ENCODE measurements at places on chromosomes 7 and 10.

GRCh38 chr7:84238596-84238995 is 44.0 kb upstream of the SEMA3A start:
- no peak for DNase-seq

DNA sequence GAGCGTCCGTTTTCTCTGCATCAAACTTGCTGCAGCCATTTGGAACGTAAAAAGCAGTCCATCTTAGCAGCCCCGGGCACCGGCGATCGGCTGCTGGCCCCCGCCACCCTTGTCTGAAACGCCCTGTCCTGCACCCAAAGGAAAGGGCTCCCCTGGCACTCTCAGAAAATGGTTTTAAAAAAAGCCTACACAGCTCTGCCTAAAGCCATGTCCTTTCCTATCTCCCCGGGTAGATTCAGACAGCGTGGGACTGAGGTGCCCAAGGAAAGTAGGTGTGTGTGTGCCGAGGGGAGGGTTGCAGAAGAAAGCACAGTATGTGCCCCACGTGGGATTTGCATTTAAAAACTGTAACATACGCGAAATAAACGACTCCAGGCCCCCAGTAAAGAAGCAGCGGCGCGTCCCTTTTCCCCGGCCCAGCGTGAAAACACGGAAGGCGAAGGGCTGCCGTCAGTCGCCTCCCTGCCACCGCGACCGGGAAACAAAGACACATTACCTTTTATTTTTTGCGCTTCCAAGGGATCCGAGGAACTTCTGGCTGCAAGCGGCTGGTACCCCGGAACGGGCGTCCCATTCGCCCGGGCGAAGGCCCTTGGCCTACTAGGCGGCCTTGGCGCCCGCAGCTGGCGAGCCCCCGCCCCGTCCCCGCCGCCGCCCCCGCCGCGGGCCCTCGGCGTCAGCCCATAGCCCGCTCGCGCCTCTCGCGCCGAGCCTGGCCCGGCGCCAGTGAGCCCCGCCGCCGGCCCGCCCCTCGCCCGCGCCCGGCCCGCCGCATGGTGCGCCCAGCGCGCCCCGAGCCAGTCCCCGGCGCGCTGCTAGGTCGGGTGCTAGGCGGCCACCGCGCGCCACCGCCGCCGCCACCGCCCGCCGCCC is 304.6 kb downstream of the PRPF18 start:
- peak; percentile 80 for DNase-seq

DNA sequence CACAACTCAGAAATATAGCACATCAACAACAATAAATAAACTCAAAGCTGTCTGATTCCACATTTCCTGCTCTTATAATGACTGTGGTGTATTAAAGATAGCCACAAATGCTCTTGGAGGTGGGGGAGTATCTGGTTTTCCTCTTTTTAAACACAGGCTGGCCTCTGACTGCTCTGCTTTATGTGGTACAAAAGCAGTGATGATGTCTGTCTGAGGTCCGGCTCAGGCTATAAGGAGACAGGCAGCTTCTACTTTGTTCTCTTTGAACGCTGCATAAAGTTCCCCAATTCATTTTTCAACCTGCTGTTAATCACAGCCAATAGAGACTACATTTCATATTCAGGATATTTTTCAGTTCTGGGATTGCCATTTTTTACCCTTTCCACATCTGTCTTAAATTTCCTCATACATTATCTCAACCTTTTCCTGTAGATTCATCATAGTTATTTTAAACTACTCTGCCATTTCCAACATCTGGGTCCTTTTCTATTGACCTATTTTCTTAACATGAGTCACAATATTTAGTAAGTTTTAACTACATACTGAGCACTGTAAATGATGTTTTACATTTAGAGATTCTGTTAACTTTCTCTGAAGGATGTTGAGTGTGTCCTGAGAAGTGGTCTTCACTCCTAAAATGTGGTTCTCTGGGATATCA is 64.9 kb downstream of the CRPPA start:
- DNase-seq, result no peak

- no peak for DNase-seq
Measured at GRCh38 chr7:18610331-18610948, 114.9 kb downstream of the HDAC9 start.

GRCh38 chr10:70930263-70931000 is 42.1 kb upstream of the PCBD1 start:
- no peak for DNase-seq

GRCh38 chr7:17411922-17412321 is 113.5 kb downstream of the AHR start:
- no peak for DNase-seq

DNA sequence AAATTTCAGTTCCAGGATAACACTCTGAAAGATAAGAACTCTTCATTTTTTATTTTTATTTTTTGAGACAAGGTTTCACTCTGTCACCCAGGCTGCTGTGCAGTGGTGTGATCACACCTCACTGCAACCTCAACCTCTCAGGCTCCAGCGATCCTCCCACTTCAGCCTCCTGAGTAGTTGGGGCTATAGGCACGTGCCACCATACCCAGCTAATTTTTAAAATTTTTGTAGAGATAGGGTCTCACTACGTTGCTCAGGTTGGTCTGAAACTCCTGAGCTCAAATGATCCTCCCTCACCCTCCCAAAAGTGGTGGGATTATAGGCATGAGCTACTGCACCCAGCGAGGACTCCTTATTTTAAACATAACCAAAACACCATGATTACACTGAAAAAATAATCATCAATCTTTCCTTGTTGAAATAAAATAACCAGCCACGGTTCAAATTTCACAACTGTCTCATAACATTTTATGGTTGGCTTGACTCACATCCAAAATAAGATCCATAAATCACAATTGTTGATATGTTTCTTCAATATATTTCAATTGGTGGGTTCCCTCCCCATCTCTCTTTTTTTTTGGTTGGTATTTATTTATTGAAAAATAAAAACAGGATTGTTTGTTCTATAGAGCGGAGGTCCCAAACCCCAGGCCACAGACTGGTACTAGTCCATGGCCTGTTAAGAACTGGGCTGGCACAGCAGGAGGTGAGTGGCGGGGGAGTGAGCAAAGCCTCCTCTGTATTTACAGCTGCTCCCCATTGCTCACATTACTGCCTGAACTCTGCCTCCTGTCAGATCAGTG is 60.1 kb upstream of the FAM171A1 start:
- DNase-seq, result no peak

GRCh38 chr7:2272031-2272430 is 30.0 kb downstream of the NUDT1 start:
- DNase-seq, result no peak

DNA sequence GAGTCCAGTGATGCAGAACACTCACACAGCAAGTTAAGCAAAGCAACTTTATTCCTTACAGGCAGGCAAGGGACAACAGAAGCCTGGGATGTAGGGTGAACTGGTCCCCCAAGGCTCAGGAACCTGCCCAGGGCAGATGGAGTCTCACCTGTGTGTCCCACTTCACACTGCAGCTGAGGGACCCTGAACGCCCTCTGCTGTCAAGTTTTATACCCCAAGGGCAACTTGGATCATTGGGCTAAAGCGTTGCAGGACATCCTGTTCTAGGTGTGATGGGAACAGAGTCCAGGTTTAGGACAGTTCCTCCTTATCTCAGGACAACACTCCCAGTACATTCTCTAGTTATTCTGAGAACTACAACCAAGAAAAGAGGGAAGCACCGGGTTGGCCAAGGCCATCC is 49.5 kb upstream of the ZNF746 start:
- DNase-seq, result no peak

GRCh38 chr10:114334301-114334700 is 70.0 kb downstream of the AFAP1L2 start:
- DNase-seq, result no peak

DNA sequence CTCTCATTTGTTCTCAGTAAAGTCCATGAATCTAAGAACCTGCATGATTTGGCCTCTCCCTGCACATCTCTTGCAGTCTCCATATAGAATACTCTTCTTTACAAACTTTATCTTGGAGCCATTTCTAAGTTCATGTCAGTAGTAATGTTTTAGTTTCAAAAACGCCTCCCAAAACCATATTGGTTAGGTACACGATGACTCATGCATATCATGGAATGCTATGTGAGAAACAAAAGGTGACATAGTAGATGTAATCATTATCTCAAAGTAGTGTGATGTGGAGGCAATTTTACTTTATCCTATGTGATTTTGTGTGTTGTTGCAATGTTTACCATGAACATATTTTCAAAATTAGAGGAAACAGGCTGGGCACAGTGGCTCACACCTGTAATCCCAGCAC is 520.7 kb downstream of the KCNMA1 start:
- DNase-seq, result no peak

GRCh38 chr7:141361479-141361878 is 189.7 kb upstream of the AGK start:
- DNase-seq, result no peak

GRCh38 chr7:130901209-130901783 is 167.3 kb upstream of the KLF14 start:
- no peak for DNase-seq

DNA sequence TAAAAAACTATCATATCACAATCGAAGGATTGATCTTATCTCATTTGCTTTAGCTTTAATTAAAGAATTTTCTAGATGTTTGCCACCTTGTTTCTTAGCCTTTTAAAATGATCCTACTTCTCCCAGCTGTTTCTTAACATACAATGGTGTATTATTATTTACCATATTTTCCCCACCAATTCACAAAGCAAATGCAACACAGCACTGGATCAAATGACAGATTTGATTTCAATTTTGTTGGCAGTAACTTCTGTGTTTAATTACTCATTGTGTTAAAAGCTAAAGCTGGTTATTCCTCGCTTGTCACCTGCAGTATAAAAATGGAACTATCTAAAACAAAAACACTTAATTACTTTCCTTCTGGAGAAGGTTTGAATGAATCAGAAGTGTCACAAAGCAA is 19.6 kb downstream of the SVIL start:
- no peak for DNase-seq

DNA sequence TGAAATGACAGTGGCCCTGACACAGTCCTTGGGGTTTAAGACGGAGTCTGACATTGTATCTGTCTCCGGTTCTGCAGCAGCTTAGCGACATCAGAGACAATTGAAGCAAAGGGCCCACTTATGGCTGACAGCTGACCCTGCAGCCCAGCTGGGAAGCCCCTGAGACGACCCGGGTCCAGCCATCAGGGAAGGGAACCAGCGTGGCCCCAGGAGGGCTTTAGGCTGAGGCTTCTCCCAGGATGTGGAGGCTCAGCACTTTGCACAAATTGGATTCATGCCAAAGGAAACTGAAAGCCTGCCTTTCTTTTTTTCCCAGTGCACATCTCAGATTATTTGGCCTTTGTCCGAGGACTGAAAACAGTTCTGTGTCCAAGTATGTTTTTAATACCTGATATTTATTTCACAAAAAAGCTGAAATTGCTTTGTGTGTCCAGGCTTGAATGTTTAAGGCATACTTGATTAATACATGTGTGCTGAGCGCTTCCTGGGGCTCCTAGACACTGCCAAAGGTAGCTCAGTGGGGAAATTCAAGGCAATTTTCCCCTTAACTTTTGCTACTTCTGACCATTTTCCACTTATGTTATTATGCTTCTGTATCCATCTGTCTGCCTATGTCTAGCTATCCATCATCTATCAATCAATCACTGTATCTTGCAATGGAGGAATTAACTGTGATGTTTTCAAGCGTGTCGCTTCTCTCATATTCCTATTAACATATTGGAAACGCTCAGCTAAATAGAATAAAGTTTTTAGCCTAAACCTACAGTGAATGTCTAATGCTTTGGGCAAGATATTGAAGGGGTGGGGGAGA is 34.8 kb downstream of the KLF6 start:
- DNase-seq, result peak; percentile 70

GRCh38 chr7:152313831-152314604 is 121.8 kb downstream of the KMT2C start:
- no peak for DNase-seq

- no peak for DNase-seq
Measured at GRCh38 chr7:129739427-129739826, 127.9 kb downstream of the NRF1 start.

GRCh38 chr7:120996333-120996987 is 7.9 kb downstream of the CPED1 start:
- no peak for DNase-seq

GRCh38 chr7:8014399-8014798 is 45.8 kb downstream of the GLCCI1 start:
- DNase-seq, result no peak

- DNase-seq, result no peak
Measured at GRCh38 chr7:96135241-96135640, 186.7 kb downstream of the SLC25A13 start.

DNA sequence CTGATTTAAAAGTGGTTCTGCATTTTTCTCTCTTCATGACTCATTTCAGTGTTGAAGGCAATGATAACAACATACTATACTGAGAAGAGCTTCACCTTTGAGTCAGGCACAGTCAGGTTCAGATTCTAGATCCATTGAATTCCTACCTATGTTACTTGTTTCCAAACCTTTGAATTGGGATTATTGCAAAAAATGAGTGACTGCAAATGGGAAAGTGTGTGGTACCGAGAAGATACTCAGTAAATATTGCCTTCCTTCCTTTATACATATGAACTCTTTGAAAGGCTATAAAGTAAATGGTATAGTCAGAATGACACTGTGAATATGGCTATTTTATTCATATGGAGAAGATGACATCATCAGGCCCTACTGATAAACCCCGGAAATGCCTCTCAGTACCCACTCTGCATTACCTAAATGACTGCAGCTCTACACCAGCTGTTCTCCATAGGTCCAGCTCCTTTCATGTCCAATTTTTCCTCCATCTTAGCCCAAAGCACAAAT is 66.7 kb upstream of the FGL2 start:
- no peak for DNase-seq

DNA sequence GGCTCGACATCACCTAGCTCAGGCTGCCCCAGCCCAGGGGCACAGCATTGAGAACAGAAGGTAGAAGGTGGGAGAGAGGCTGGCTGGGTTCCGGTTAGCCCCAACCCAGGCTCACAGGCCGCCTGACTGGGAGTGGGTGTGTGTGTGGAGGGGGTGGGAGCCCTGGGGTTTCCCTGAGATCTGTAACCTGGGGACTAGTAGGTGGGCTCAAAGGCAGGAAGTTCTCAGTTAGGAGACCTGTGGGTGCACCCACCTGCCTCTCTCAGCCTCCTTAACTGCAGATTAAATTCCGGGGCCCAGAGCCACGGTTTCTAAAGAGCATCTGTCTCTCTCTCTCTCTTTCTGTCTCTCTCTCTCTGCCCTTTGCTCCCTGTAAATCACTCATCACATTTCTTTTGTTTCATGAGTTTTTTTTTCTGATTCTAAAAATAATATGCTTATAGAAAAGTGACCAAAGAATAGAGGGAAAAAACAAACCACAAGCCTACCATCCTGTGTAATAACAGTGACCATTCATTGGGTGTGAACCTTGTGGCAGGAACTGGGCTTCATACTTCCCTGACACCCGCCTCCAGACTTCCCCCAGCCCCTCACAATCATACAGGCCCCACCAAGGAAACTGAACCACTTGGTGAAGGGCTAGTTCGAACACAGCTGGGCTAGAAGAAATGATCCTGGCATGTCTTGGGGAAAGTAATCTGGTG is 83.4 kb upstream of the SMNDC1 start:
- DNase-seq, result no peak

DNA sequence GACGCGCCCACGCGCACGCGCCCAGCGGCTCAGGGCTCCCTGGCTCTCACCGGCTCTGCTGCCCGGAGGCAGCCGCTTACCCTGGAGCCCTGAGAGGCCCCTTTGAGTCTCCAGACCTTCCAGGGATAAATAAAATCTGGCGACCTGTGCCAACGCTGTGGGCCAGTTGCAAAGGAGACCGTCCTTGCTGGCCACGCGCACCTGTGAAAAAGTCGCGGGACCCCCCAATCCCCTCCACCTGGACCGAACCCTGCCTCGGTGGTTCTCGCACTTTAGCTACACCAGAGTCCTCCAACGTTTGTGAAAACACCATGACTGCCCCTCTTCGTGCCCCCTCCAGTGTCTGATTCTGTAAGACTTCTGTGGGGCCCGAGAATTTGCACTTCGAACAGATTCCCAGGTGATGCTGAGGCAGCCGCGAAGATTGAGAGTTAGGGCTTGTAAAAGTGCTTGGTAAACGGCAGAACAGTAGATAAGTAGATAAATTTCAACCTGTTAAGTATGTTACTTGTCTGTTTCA is 102.4 kb upstream of the SVIL start:
- DNase-seq, result peak; percentile 55
